Epithelial cell of esophagus (primary cell): ENCODE measurements at places on chromosomes 16 and 17.
A peak's percentile ranks its signal among the peaks of the same experiment; 100 is the strongest.

DNA sequence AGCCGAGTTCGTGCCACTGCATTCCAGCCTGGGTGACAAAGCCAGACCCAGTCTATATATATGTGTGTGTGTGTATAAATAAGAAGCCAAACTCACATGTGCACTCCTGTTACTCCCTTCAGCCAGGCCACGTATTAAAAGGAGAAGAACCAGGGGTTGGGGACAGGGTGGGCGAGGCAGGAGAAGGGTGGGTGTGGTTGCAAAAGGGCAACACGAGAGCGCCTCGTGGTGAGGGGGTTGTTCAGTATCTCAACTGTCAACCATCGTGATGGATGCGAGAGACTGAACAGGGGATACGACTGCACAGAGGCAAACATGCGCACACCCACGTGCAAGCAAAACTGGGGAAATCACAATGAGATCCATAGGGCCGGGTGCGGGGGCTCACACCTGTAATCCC lies 54.9 kb downstream of the ABCC6 start:
- no peak for DNase-seq

- DNase-seq, result peak; percentile 63
Observed at GRCh38 chr16:74623214-74623838, 16.4 kb upstream of the GLG1 start.

- peak; percentile 30 for DNase-seq
Observed at GRCh38 chr17:70420861-70421445, 251.6 kb downstream of the KCNJ2 start.

DNA sequence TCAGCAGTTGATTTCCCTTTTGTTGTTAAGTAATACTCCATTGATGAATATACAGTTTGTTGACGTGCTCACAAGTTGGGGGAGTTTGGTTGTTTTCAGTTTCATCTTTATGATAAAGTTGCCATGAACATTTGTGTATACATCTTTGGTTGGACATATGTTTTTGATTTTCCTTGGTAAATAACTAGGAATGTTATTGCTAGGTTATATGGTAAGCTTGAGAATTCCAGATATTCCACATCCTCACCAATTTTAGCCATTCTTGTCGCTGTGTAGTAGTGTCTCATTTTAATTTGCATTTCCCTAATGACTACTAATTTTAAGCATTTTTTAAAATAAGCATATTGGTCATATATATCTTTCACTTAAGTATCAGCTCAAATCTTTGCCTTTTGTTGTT lies 55.0 kb upstream of the RASL10B start:
- DNase-seq, result no peak

- DNase-seq, result no peak
Observed at GRCh38 chr16:56631832-56632155, 665 bp upstream of the MT1M start.

DNA sequence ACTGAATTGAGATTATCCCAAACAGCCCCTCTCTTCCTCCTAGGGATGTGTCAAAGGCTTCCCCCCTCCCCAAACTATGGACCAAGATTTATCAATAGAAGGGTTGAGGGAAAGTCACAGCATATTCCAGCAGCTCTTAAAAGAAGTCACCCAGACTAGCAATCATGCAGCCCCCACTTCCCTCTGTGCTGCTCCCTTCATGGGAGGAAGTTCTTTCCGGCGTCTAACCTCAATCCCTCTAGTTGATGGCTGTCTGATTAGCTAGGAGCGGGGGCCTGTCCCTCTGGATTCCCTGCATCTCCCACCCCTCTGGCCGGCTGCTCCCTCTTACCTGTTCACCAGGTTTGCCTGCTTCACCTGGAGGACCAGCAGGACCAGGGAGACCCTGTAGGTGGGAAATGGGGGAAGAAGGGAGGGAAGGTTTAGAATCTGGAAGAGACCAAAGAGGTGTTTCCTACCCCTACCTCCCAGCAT lies 9.2 kb downstream of the COL1A1 start:
- DNase-seq, result no peak

- peak; percentile 100 for DNase-seq
Observed at GRCh38 chr17:35063514-35064223, at the start of gene RFFL. RFFL (minus strand) TSS chr17:35063707; CDS start chr17:35026553, 37,154 bp downstream.

DNA sequence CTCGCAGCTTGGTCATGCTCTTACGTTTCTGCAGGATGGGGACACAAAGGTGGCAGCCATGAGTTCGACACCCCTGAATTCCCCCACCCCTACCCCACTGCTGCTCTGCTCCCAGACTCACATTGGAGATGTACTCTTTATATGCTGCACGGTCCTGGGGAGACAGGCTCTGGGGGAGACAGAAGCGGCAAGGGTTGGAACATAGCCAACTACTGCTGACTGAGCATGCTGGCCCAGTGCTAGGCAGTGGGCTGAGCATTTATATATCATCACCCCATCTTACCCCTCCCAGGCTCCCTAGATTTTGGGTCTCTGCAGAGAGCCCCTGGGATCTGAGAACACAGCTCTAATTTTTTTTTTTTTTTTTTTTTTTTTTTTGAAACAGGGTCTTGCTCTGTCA lies 8.1 kb upstream of the ATXN7L3 start:
- DNase-seq, result no peak

DNA sequence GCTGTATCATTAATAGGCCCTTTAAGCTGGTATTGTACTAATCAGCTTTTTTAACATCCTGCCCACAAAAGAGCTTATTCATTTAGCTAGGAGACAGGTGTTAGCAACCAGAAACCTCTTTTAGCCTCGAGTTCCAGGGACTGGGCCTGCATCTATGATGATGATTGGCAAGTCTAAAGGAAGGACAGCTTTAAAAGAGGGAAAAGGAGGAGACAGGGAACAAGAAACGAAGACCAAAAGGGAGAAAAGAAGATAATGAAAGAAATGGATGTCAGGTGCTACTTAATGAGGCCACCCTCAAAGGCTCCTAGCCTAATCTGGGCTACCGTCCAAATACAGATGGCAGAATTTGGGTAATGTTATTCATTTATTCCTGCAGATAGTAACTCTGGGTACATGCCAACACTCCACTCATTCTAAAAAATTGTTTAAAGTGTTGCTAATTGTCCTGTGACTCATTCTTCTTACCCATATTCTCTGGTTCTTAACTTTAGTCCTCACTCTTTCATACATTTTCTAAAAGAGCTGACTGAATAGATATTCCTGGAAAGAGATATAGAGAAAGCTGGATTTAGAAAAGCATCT lies 18.7 kb upstream of the RFFL start:
- DNase-seq, result peak; percentile 84

- no peak for DNase-seq
Observed at GRCh38 chr16:8694795-8695728, 20.6 kb downstream of the ABAT start.

DNA sequence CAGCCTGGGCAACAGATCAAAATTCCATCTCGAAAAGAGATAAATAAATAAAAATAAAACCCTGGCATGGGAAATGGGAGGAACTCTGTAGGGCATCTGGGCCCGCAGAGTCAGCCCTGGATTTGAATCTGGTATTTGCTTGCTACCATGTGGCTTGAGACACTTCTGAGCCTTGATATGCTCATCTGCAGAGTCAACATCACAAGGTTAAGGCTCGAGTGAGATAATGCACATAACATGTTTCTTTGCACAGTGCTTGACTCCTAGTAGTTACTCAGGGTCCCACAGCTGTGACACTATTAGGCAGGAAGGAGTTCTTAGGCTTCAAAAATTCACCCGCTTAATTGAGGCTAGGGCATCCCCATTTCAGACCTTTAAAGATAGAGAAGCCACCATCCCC lies 21.3 kb downstream of the CDK5RAP3 start:
- DNase-seq, result no peak

DNA sequence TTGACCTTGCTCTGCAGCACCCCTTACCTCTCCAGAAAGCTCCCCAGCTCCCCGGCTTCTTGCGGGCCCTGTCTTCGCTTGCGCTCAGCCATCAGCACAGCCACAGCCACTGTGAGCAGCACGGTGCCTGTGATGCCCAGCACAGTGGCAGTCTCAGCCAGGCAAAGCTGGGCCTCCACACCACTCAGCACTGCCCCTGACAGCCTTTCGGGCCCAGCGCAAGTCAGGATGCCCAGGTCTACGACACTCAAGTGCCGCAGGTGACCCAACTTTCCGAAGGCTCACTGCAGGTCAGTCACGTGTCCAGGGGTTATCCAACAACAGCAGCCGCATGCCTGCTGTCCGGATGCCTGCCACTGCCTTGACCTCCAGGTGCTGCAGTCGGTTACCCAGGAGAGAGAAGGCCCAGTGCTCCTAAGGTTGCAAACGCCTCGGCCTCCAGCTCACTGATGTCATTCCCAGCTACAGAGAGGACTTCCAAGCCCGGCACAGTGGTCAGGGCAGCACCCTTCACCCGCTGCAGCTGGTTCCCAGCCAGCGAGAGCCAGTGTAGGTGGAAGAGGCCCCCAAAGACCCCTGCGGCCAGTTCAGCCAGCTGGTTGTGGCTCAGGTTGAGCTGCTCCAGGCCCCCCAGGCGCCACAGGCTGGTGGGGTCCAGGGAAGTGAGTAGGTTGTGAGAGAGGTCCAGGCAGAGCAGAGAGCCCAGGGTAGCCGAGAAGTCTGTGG lies 8.9 kb upstream of the TMEM101 start:
- DNase-seq, result no peak

DNA sequence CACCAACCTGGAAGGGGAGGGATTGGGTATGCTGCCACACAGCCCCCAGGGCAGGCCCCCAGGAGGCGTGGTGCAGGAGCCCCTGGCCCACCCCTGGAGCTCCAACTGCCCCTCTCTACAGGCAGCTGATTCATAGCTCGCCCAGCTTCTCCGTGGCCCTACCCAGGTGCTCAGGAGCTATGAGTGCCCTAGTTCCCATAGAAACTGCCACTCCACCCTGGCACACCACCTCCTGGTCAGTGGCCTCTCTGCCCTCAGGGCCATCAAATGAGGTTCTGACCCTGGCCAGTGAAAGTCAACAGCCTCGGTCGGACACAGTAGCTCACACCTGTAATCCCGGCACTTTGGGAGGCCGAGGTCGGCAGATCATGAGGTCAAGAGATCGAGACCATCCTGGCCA lies 18.0 kb downstream of the CNGB1 start:
- no peak for DNase-seq

DNA sequence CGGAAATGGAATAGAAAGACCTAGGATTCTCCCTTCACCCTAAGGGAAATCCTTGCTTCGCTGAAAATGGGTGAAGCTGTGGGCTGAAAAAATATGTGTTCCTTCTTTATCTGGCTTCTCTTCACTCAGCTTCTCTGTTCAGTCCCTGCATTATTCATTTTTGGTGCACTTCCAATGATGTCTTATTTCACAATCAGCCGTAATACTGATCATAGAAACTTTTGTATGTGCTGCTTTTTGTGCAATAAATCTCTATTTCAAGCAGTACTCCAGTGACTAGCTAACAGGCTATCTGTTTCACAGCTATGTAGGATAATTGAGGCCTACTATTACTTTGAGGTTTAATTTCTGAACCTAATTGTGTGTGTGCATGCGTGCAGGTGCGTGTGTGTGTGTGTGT lies 144.6 kb downstream of the FOXL1 start:
- DNase-seq, result no peak
